ENCODE measurements at places on chromosomes 13 and 19. TPM values are rescaled to one million over a fixed set of nuclear protein-coding genes. Genes with fewer than 3 reads are reported as not detected.

- H3K27ac ChIP-seq: no peak overlapping the region
- no peaks in the 10 kb centered on the region for H3K27me3 ChIP-seq
- no peak for DNase-seq
- no peaks in the 10 kb centered on the region for H3K36me3 ChIP-seq
- H3K4me1 ChIP-seq: no peaks in the 10 kb centered on the region
Observed at GRCh38 chr13:62305756-62306155, 890.1 kb upstream of the PCDH20 start.

The METTL21C gene
- total RNA-seq: not detected

GRCh38 chr13:59000770-59001169 lies 1163.0 kb downstream of the DIAPH3 start:
- no peak for DNase-seq
- H3K27ac ChIP-seq: no peak overlapping the region
- H3K4me1 ChIP-seq: no peaks in the 10 kb centered on the region
- H3K36me3 ChIP-seq: no peaks in the 10 kb centered on the region
- no peaks in the 10 kb centered on the region for H3K27me3 ChIP-seq

The SLC15A1 gene
- total RNA-seq: not detected

- no peaks in the 10 kb centered on the region for H3K27me3 ChIP-seq
- DNase-seq: no peak
- H3K4me3 ChIP-seq: no peak overlapping the region
- no peaks in the 10 kb centered on the region for H3K4me1 ChIP-seq
- no peaks in the 10 kb centered on the region for H3K36me3 ChIP-seq
- H3K27ac ChIP-seq: no peak overlapping the region
Observed at GRCh38 chr13:50700664-50701305, 142.7 kb downstream of the DLEU7 start.

GRCh38 chr13:106238690-106239089 lies 296.8 kb downstream of the EFNB2 start:
- DNase-seq: no peak
- H3K4me3 ChIP-seq: no peak overlapping the region
- H3K4me1 ChIP-seq: no peaks in the 10 kb centered on the region
- no peaks in the 10 kb centered on the region for H3K27me3 ChIP-seq

All from esophagus muscularis mucosa (tissue), 4 donors.